ENCODE measurements at places on chromosomes 3 and 15.
A peak's percentile ranks its signal among the peaks of the same experiment; 100 is the strongest.

GRCh38 chr15:78236491-78236890, 2.1 kb upstream of the ACSBG1 start:
- no peak for DNase-seq

DNA sequence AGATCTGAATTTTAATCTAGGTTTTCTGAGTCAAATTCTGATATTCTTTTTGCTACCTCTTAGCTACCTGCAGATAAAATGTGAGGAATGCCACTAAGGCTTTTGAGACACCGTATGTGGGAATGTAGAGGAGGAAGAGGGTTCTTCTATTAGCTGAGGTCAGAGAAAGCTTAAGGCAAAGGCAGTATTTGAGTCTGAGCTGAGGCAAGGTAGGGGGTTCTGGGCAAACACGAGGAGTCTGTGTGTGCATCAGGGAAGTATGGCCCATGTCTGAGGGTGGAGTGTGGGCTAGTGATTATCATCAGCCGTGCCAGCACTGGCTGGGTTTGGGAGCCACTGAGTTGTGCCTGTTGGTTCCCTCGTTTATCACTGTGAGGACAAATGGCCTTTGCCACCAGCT, 181.1 kb downstream of the SOX2 start:
- DNase-seq: no peak

DNA sequence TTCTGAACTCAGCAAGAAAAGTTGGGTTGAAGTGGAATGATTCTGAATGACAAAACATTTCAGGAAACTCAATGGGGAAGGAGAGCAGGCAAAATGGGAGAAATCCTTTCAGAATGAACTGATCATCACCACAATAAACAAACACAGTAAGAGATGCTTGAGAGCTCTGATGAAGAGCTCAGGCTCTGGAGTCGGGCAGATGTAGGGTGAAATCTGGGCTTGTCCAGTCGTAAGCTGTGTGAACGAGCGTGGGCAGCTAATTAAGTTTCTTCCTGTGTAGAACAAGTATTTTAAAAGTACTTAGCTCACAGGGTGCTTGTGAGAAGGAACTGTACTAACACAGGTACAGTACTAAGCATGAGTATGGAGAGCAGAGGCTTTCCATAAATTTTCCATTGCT, 406.2 kb downstream of the FOXP1 start:
- no peak for DNase-seq

DNA sequence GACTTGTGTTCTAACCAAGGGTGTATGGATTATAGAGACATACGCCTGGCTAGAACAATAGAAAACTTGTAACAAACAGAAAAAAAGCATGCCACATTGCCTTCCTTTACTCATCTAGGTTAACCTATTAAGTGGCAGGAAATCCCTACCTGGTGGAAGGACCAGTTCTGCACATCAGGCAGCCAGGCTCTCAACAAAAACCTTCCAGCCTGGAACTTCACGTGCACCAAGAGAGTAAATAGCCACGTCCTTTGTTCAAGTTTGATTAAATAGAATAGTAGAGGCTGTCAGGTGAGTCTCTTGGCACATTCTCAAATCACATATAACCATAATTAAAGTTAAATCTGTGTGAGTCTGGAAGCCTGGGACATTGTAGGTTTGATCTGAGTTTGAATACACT, 85.0 kb upstream of the DPH6 start:
- no peak for DNase-seq

DNA sequence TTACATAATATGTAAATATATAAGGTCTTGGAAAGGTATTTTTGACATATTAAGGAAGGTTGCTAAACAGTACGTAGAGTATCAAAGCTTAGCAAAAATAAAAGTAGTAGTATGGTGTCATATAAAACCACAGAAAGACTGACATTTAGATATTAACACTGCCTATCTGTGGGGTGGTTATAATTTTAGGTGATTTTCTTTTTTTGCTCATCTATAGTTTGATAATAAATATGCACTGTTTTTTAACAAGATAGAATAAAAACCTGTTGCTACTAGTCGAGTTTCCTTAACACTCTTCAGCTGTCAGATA, 40.7 kb downstream of the ETV5 start:
- no peak for DNase-seq

- no peak for DNase-seq
Observed at GRCh38 chr3:168801794-168802193, 706.1 kb upstream of the GOLIM4 start.

GRCh38 chr3:156826896-156827882, 1.0 kb downstream of the LEKR1 start:
- no peak for DNase-seq

- DNase-seq: no peak
Observed at GRCh38 chr3:71640331-71640983, 56.9 kb upstream of the FOXP1 start.

GRCh38 chr15:31974855-31975829, 55.2 kb upstream of the CHRNA7 start:
- DNase-seq: peak; percentile 51

DNA sequence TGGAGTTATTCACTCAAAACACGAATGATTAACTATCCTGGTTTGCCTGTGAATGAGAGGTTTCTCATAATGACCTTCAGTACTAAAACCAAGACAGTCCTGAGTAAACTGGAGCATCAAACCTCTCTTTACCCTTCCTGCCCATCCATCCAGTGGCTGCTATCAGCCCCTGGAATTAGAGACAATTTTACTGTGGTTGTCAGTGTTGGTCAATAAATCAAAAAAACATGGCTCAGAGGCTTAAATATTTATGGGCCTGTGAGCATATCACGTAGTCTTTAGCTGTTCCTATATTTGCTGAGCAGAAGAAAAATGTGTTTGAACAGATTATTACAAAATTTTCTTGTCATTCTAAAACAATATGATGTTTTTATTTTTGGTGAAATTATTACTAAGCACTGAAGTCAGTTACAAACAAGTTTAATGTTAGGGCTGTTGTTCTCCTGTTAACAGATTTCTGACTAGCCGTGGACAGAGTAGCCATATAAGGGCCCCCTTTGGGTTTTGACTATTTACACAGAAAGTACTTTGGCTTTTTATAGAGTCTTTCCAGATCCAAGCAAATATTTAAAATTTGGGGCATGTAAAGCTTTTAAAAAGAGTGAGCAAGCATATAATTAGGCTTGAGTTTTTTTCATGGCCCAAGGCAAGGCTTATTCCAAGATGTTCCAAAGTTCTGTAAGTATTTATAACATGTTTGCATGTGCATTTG, 580.9 kb downstream of the DIPK2A start:
- no peak for DNase-seq
